ENCODE measurements at places on chromosomes 5 and 9.

DNA sequence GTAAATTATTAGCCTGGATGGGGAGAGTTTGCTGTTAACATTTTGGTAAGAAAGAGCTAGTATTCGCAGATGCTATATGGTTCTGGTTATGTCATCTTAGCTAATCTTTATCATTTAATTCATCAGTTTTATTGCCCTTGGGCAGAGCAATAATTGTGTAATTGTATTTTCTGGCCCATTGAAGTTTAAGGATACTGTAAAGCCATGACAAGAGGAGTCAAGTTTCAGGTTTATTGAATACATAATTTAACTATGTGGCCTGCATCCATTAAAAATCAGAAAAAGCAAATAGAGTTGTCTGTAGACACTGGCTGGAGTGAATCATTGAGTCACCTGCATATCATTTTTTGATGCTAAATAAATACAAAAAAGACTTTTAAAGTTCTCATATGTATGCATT, 255.8 kb downstream of the PRELID2 start:
- DNase-seq = no peak

DNA sequence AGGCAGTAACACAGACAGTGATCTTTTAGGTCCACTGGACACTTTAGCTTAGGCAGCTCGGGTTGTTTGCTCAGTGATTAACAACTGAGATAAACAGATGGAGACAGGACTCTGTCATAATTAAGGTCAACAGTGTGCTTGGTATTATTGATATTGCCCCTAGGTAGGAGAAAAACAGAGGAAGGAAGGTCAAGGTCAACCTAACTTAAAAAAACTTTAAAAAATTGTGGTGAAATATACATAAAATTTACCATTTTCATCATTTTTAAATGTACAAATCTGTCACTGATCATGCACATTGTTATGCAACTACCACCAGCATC, 2.1 kb upstream of the HSPA4 start:
- DNase-seq = no peak

GRCh38 chr9:106286249-106286648, 576.7 kb upstream of the ZNF462 start:
- no peak for DNase-seq

DNA sequence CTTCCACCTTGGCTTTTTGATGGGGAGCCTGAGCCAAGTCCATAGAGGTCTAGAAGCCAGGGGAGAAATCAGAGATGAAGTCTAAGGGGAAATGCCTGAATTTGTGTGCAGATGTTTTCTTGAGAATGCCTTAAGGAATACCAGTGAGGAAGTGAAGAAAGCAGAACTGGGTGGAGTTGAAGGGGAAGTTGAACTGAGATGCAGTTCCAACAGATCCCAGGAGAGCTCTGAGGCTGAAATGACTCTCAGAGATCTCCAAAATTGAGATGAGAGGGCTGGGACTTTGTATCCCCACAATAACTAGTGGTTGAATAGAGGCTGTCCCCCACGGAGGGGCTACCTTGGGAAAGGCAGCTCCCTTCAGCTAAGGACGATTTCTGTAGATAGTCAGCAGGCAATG, 197.1 kb downstream of the ZNF462 start:
- no peak for DNase-seq

GRCh38 chr9:115643948-115644727, 509.5 kb upstream of the PAPPA start:
- no peak for DNase-seq

GRCh38 chr5:5141625-5142525, 1.7 kb downstream of the ADAMTS16 start:
- DNase-seq = peak; percentile 26

GRCh38 chr5:176810081-176810597, at the start of gene UNC5A:
Gene UNC5A, plus strand, starts transcription at chr5:176810559. Its CDS starts 192 bp downstream, at chr5:176810751.
- no peak for DNase-seq

DNA sequence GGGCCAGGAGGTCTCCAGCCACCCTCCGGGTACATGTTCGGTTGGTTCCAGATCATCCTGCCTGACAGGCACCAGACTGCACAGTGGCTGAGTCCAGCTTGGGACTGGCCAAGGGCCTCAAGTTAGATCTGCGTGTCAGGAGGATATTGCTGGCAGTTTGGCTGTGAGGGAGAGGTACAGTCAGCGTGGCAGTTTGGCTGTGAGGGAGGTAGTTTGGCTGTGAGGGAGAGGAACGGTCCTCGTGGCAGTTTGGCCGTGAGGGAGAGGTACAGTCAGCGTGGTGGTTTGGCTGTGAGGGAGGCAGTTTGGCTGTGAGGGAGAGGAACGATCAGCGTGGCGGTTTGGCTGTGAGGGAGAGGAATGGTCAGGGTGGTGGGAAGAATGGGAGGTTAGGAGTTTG, 39.0 kb downstream of the CACNA1B start:
- DNase-seq = no peak

- DNase-seq = no peak
Measured at GRCh38 chr9:8364026-8364752, 564.6 kb upstream of the DMAC1 start.

DNA sequence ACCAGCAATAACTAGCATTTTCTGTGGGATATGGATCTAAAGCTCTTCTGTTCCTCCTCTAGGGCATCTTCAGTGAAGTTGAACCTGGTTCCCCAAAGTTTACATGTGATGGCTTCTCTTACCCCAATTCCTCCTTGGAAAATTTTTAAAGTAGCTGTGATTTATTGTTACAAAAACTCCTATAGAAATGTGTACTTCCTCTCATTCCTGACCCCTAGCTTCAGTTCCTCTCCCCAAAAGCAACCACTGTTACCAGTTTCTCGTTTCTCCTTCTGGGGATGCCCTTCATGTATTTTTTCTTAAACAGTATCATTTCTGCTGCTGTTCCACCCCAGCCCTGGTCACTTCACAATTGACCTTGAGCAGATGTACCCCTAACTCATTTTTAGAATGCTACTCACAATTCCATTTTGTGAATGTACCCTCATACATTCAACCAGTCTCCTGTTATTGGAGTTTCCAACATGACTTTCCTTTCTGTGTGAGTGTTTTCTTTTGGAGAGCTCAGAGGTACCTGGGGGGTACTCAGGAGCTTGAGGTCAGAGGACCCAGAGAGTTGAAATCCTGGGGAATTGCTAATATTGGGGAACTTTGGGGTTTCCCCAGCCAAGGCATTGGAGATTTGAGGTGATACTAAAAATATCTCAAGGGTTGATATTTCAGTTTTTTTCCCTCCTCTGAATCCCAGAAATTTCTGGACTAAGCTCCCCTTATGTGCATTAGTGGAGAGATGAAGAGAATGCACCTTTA, 18.6 kb upstream of the GLRX start:
- DNase-seq = no peak

GRCh38 chr5:130528474-130528873, 624.2 kb downstream of the CHSY3 start:
- no peak for DNase-seq

DNA sequence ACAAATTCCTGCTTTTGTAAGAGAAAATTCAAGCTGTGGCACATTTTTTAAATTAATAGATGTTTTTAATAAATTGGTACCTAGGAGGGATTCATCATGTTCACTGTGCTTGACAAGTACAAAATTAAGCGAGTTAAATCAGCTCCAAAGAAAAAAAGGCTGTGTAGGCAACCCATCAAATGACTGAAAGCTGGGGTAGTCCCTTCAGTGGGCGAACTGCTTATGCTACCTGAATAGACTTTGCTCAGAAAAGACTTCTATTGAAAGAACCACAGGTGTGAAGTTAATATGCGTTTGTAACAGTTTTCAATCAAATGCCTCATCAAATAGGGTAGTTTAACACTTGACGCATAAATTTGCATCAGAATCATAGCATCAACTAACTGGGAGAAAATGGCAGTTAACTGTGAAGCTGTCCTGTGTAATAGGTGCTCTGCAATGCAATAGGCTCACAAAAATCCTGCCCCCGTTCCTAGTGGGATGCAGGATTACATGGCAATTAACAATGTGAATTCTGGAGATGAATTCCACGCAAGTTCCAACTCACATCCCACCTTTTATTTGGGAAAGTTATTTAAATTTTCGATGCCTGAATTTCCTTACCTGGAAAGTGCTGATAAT, 14.4 kb upstream of the ARL15 start:
- DNase-seq = no peak

- no peak for DNase-seq
Measured at GRCh38 chr5:62596691-62597090, 18.1 kb downstream of the LRRC70 start.

DNA sequence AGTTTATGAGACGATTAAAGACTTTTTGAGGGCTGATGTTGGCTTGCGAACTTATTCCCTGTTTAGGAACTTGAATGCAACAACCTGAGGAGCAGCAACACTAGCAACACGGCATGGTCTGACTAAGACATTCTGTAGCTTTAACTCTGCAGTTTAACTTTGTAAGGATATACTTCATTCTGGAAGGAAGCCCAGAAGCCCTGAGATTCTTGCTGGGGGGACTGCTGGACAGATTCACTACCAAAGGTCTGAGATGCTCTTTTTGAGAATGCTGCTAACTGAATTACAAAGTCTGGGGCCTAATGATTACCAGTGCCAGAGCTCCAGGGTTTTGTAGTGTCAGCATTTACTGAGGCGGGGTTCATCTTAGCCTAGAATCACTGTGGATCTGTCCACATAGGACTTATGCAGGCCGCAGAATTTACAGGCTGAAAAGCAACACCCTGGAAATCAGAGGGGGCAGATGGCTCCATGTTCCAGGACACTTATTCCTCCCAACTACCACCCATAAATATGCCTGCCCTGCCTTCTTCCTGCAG, 537.1 kb upstream of the CDH18 start:
- DNase-seq = no peak

- no peak for DNase-seq
Measured at GRCh38 chr5:38188591-38188990, 69.8 kb upstream of the EGFLAM start.

GRCh38 chr5:176994460-176995121, 12.0 kb downstream of the UIMC1 start:
- DNase-seq = no peak

DNA sequence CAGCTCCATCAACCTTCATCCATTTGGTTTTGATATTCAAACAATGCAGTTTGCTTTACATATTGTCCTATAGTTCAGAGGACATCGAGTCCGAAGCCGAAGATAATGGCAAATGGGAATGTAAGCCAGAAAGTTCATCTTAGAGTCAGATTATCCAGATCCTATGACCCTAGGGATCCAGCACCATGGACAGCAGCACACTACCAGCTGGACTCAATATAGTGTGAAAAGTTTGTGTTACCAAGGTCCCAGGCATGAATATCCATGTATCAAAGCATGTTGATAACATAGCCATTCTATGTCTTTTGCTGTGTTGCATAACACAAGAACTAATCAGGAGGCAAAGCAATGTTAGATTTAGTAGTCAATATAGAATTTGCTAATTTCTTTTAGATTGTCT, 46.3 kb downstream of the FSTL4 start:
- peak; percentile 5 for DNase-seq

GRCh38 chr5:122882831-122883230, 37.4 kb downstream of the SNX24 start:
- DNase-seq = no peak

- no peak for DNase-seq
Measured at GRCh38 chr5:127832067-127832466, 128.9 kb downstream of the CCDC192 start.

- no peak for DNase-seq
Measured at GRCh38 chr9:115114546-115114945, 3.4 kb downstream of the TNC start.

DNA sequence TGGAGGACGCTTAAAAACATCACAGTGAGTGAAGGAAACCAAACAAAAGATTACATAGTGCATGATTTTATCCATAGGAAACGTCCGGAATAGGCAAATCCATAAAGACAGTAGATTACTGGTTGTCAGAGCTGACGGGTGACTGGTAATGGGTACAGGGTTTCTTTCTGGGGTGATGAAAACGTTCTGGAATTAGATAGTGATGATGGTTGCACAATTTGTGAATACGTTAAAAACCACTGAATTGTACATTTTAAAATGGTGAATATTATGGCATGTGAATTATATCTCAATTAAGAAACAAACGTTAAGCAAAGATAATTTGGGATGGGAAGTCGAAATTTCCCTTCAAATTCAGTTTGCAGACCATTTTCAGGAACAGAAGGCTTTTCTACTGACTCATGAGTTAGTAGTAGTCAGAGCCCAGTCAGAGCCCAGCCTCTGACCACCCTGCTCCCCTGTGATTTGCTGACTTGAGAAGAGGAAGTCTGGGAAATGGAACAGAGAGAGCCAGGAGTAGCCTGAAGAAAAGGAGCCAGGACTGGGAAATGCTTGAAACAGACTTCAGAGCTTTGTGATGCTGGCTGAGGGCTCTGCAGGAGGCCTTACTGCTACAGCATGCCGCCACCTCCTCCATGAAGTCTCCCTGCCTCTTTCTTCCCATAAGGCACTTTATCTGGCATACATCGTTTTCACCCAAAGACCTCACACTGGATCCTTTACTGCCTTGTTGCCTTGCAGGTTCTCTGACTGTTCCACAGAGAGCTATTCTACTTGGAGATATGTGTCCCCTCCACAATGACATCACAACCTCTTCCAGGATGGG, 46.4 kb upstream of the CTNNA1 start:
- no peak for DNase-seq

DNA sequence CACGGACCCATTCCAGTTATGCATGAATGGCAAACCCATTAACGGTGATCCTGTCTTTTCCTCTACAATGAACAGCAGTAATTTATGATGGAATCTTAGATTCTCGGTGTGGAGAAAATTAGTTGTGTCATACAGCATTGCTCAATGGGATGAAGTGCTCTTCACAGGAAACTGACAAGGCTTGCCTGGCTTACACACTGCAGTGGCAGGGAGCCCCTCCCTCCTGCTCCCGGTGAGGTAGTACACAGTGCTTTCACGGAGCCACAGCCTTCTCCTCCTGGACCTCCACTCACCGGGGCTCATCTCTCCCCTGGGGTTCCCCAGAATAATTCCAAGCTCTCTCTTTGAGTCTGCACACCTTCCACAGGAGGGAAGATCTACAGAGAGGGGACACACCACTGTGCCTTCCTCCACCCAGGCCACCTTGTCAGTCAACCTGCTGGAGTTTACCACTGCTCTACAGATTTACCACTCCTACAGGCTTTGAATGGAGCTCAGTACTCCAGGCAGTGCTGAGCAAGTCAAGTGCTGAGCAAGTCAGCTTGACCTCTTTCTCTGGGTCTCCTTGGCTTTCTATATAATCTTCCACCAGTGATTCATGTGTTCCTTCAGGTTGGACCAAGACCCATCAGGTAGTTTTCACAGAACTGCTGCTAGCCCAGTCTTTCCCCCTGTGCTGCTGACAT, 59.1 kb upstream of the TBC1D2 start:
- DNase-seq = no peak

DNA sequence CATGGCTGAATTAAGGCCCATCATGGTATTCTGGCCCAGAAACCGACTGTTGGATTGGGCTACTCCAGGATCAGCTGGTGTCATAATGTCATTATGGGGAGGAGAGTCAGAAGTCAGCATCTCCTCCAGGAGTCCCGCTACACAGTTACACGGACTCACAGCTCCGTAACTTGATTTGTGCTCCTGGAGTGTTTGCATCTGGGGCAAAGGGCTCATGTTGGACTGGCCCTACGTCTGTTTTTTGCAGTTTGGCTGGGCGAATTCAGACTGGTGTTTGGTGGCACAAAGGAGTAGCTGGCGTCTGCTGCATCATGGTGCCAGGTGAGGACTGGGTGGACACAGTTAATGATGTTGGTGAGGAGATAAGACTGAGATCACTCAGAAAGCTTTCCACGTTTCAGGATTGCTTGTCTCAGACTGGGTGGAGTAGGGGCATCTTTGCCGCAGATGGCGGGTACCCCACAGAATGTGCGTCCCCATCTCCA, 31.3 kb downstream of the OR2V1 start:
- DNase-seq = no peak

GRCh38 chr9:88571419-88571818, 36.4 kb downstream of the NXNL2 start:
- no peak for DNase-seq
